Cardiac septum (tissue), 1 donor: ENCODE measurements at places on chromosomes 2 and 18.

DNA sequence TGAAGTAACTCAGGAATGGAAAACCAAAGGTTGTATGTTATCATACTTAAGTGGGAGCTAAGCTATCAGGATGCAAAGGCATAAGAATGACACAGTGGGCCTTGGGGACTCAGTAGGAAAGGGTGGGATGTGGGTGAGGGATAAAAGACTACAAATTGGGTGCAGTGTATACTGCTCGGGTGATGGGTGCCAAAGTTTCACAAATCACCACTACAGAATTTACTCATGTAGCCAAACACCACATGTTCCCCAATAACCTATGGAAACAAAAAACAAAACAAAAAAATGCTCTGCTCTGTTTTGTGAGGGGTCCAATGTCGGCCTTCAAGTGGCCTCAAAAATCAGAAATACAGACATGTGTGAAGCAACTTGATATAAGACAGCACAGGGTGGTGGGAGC lies 8.9 kb upstream of the RNF144A start:
- no peak for DNase-seq

DNA sequence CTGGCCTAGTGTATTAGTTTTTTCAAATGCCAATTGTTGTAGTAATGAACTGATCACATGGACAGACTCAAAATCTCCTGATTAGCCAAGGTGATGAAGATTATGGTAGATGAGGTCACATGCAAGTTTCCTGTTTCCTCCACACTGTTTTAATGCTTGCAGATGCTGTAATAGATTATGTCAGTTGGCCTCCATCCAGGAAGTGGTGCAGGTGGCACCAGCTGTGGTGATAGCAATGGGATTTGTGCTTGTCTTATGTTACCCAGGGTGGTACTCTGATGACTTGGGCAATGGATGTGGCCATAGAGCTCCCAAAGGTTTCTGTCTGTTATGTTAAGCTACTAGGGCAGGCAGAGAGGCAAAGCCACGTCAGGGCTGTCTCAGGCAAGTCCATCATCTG lies 332.9 kb upstream of the DDX18 start:
- no peak for DNase-seq

GRCh38 chr2:69926849-69927515 lies 12.1 kb downstream of the MXD1 start:
- DNase-seq, result no peak

GRCh38 chr2:39127973-39128372 lies 7.1 kb upstream of the SOS1 start:
- DNase-seq, result no peak
